ENCODE measurements at places on chromosomes 5 and 9. TPM values are rescaled to one million over a fixed set of nuclear protein-coding genes. Genes with fewer than 3 reads are reported as not detected.

The SLC6A7 gene
- total RNA-seq = not detected

The F12 gene
- 0.57 TPM for total RNA-seq

The NEUROG1 gene
- not detected for total RNA-seq

The FOXD4 gene
- 0.19 TPM for total RNA-seq

The TBC1D2 gene
- 8.5 TPM for total RNA-seq

The TNFSF8 gene
- not detected for total RNA-seq

The SPATA31A3 gene
- not detected for total RNA-seq

The CSF2 gene
- not detected for total RNA-seq

The TIGD6 gene
- total RNA-seq = 4.2 TPM

The CCL21 gene
- not detected for total RNA-seq

The GKAP1 gene
- total RNA-seq = 0.65 TPM

The GFPT2 gene
- 0.98 TPM for total RNA-seq
